ENCODE measurements at places on chromosomes 3 and 15.
A peak's percentile ranks its signal among the peaks of the same experiment; 100 is the strongest.

DNA sequence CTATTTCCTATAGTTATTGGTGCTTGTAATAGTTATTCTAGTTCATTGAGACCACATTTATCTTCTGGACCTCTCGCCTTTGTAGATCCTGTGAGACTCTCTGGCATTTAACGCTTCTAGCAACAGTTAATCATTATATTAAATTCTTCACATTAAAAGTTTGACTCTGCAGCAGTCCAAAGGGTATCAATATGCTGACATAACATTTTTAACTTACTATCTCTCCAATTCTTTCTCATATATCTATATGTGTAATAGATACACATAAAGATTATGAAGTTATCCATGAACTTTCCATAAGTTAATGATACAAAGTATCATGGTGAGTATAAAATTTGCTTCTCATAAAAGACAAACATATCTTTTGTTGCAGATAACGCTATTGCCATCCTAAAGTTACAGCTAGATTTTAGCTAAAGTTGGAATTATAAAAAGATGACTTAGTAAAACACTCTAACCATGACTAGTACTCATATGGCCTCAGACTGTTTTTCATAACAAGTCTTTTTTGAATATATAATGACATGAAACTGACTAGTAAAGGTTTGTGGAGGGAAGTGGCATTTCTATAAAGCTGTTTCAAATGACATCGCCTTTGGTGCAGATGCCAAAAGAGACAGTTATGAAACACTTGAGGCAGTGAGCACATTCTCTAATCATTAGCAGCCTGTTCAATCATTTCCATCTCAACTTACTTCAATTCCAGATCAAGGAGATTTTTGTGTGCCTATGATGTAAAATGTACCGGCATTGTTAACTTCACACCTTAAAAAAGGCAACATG, 379.3 kb upstream of the CBLB start:
- no peak for DNase-seq

DNA sequence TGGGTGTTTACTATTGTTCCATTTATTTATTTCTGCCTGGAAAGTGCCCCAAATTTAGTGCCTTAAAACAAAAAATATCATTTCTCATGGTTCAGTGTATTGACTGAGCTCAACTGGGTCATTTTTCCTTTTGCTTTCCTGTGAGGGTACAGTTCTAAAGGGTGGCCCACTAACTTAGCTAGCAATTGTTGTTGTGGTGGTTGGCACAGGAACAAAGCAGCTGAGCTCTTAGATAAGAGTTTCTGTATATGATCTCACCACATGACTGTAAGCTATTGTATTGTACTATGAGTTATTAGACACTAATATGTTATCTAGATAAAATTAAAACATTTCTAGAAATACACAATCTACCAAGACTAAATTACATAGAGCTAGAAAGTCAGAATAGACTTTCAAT, 1283.7 kb downstream of the OTOL1 start:
- no peak for DNase-seq

DNA sequence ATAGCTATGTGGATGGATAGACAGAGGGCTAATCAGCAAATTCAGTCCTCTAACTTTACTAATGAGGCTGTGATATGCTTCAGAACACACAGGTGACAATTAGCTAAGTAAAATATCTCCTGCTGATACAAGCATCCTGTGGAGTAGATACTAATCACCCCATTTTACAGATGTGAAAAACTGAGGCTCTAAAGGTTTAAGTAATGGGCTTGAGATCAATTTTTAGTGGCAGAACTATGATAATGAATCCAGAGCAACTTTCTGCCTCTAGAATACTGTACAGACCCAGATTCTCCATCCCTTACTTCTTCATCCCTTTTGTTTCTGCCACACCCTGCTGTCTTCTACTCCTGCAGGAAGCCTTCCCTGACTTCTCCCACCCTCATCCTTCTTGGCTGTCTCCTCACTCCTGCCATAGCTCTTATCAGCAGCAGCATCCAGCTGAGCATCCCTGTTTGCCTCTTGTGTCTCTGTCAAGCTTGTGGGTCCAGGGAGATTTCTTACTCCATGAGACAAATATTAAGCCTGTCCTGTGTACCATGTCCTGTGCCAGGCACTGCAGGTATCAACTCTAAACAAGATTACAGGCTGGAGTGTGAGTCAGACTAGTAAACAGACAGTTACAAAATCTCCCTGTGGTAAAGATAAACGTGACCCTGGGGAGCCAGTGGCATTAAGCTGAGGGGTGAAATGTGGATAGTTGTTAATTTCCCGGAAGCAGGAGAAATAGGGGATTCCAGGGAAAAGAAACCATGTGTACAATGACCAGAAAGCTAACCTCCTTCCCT, 39.2 kb downstream of the SLC6A11 start:
- DNase-seq = no peak

DNA sequence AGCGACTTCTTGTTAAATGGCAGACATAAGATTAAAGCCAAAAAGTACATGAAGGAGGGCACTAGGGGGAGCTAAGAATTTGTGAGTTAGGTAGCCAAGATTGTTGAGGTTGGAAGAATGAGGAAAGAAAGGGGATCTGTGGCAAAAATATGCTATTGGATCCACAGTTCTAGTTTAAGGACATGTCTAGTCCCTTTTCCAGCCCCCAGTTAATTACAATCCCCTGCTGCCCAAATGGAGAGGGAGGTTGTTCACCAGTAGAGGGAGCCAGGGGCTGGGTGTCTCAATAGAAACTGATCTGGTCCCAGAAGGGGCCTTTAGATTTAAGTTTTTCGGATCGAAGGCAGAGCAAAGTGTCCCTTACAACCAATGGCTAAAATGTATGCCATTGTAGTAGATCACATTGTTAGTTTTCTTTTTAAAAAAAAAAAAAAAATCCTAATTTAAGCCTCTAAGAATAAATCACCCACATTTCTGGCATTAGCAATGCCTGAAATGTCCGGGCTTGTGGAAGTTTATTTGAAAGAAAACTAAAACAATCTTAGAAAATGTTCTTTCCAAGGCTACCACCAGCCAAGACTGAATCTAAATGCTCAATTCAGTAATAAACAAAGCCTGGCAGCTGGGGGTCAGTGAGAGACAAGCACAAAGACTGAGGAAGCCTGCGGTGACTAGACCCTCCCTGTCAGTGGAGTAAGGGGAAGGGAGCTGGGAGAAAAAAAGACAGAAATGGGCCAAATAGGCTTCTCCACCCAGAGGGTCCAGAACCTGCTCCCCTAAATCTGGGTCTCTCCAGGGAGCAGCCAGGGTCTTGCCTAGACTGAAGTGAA, 7.1 kb downstream of the COL8A1 start:
- no peak for DNase-seq

DNA sequence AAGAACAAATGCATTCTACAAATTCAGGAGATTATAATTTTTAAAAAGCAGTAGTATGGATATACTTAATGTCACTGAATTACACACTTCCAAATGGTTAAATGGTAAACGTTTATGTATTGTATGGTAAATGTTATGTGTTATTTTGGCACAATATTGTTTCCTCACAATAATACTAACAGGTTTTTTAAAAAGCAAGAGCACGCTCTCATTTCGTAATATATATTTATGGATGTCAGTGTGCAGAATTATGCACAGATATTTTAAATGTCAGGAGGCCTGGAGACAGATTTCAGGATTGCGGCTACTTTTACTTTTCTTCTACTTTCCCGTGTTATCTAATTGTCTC, 533 bp downstream of the ZNF445 start:
- no peak for DNase-seq

DNA sequence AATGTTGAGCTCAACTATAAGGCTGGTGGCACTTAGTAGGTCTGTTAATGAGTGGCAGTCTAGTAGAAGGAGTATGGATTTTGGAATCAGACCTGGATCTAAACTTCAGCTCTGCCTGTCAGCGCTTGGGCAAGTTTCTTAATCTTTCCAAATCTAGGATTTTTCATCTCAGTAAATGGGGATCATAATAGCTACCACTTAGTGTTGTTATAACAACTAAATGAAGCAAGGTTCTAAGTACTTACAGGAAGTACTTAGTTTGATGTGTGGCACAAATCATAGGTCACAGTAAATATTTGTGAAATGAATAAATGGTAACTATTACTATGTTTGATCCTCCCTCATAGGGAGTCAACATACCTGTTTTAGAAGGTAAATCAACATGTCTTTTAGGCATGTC, 31.4 kb downstream of the SLC49A4 start:
- DNase-seq = no peak

DNA sequence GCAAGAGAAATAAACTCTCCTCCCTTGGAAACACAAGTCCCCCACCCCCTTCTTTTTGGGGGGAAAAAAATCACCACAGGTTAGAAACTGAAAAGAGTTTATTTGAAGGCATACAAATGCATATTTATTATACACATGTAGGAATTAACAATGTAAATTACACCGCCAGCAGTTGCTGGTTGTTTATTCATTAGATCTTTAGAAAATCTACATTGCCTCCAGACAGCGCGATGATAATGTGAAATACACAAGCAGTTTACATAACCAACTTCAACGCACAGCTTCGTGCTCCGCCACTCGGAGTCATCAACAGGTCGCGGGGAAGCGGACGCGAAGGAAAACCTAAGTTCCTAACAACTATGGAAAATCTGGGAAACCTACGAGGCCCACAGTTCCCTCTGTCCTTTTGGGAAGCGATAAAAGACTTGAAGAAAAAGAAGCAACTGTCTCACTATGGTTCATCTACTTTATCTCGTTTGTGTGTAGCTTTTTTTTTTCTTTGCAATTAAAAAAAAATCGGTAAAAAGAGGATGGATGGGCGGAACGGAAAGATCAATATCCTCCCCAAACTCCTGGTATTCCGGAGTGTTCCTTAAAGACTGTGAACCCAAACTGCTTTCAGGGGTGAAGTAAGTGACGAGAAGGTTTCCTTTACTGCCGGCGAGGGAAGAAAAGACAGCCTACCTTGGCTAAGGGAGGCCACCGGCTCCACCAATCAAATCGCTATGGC, 8.4 kb upstream of the FOXB1 start:
- no peak for DNase-seq

GRCh38 chr3:53665608-53666425, 171.4 kb downstream of the CACNA1D start:
- no peak for DNase-seq

DNA sequence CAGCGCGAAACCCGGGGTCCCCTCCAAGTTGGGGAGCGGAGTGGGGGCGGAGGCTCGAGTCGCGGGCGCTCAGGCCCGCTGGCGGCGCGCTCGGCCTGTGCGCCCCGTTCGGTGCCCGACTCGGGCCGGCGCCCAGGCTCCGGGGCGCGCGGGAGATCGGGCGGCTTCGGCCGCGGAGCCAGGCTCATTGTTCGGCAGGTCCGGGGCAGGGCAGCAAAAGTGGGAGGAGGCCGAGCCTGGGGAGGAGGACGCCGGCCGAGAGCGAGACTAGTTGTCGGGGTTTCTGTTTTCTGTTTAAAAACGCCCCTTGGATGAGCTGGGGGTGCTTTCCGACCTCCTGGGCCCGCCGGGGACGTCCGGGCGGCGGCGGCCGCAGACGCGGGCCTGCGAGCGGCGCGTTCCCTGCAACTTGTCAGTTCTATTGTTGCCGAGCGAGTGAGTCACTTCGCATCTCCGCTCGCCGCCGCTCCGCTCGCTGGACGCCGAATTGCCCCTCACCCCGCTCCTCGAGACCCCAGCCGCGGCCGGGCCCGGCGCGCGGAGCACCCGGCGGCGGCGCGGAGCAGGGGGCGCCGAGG, 676 bp downstream of the TCF12 start:
- peak; percentile 2 for DNase-seq

- no peak for DNase-seq
Observed at GRCh38 chr3:153396581-153396980, 234.6 kb downstream of the RAP2B start.

GRCh38 chr15:77702211-77702957, 69.7 kb upstream of the LINGO1 start:
- DNase-seq = no peak

DNA sequence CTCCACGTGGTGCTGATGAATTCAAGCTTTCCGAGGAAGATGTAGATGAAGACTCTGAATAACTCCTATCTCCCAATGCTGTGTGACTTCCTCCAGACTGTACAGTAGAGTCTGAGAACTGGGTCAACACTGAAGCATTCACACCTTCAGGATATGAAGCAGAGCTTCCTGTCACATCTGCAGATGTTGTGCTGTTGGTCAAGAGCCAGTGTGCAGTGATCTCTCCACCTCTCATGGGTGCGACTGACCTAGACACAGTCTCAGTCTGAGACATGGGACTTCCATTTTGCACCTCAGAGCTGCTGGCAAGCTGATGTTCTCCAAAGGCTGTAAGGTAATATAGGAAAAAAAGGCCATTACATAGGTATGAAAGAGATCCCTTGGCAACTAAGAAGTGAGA, 36.5 kb downstream of the HEG1 start:
- no peak for DNase-seq

GRCh38 chr3:152245498-152246170, 23.1 kb upstream of the MBNL1 start:
- no peak for DNase-seq

DNA sequence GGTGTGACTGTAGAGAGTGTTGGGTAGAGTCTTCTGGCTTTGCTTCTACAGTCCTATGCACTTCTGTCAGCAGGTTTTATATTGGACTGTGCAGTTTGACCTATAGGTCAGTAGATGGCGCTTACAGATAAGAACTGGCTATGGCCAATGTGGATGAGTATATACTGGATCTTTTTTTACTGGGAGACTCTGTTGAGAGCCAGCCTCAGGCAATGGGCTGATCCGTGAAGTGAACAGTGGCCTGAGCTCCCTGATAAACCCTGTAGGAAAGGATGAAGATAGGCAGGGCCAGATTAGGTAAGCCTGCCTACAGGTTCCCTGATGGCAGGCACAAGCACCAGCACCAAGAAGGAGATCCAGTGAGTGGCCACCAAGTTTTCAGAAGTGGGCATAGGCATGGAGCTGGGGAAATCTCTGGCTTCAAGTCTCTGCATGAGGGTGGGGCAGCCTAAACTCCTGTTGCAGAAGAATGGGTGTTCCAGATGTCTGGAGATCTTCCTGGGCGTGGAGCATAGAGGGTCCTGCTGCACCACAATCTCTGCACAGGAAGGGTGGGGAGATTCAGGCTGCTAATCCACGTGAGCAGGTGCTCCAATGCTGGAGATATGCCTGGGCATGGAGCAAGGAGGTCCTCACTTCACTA, 326.0 kb upstream of the SGO1 start:
- no peak for DNase-seq

DNA sequence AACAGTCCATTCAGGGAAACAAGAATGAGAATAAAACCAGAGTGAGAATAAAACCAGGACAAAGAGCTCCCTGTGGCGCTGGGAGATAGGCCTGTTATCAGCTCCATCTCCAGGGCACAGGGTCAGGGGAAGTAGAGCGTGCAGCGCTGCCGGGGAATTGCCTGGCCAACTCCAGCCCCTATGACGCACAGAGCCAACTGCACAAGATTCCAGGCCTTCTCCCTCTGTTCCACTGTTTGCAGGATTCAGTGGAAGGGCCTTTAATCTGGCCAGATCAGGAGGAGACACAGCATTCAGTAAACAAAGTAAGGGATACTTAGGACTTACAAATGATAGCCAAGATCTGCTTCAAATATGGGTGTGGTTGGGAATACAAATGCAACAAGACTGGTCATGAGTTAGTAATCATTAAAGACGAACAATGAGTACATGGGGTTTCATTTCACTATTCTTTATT, 49.4 kb downstream of the ITGB5 start:
- no peak for DNase-seq

GRCh38 chr3:87201727-87202126, 25.4 kb upstream of the CHMP2B start:
- DNase-seq = no peak
